ENCODE measurements at places on chromosomes 5 and 9.

GRCh38 chr9:93588641-93589609 is 12.5 kb downstream of the PHF2 start:
- no peak for DNase-seq

- no peak for DNase-seq
These were observed 225.0 kb downstream of the KCTD16 start for GRCh38 chr5:144395704-144396103.

- no peak for DNase-seq
These were observed 641.0 kb downstream of the DNAH5 start for GRCh38 chr5:13303445-13303844.

GRCh38 chr9:89541798-89542197 is 43.9 kb upstream of the SEMA4D start:
- DNase-seq: no peak

GRCh38 chr9:111298111-111298510 is 31.9 kb downstream of the OR2K2 start:
- DNase-seq: no peak

- DNase-seq: no peak
These were observed 24.3 kb downstream of the SHB start for GRCh38 chr9:38044706-38045105.

DNA sequence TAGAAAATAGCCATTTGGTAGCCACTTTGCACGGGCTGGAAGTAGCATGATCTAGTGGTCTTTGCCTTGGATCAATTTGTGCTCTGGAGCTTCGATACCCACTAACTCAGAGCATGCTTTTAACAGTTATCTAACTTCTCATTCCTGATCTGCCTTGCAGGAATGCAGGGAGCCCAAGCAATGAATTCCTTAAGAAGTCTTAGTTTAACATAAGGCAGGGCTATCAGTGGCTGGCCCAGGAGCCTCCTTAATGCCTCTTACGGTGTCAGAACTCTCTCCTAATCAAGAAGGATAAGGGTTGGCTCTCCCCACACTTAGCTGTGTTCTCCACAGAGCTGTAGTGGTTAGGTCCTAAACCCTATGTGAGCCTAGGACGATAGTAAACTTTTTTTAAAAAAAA is 95.8 kb upstream of the TBCA start:
- DNase-seq: no peak

- no peak for DNase-seq
These were observed 989 bp upstream of the FBN2 start for GRCh38 chr5:128539038-128539429.

DNA sequence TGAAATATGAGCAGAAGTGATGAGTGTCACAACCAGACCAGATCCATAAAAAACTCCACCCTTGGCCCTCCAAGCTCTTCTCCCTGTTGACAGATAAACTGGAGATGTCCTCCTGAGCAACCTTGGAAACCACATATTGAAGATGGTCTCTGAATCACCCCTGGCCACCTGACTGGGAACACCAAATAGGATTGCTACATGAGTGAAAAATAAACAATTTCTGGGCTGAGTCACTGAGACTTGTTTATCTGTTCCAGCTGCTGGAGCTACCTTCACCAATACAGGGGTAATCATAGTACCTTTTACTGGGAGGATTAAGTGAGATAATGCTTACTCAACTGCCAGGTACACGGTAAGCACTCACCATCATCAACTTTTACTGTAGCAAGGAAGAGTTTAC is 53.3 kb downstream of the PCA3 start:
- no peak for DNase-seq

- DNase-seq: no peak
These were observed 206.8 kb downstream of the SAXO1 start for GRCh38 chr9:18826248-18826647.

DNA sequence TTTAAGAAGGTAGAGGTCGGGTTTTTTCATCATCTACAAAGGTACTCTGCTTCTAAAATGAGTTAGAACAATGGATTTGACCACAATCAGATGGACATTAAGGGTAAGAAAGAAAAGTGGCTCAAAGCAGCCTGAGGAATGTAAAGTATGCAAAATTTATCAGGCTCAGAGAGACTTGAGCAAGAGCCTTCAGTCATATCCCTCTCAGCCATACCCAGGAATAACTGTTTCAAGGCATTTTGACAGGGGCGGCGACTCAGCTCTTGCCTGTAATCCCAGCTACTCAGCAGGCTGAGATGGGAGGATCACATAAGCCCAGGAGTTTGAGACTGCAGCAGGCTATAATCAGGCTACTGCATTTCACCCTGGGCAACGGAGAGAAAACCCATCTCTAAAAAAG is 38.8 kb upstream of the ANXA2R start:
- DNase-seq: no peak

DNA sequence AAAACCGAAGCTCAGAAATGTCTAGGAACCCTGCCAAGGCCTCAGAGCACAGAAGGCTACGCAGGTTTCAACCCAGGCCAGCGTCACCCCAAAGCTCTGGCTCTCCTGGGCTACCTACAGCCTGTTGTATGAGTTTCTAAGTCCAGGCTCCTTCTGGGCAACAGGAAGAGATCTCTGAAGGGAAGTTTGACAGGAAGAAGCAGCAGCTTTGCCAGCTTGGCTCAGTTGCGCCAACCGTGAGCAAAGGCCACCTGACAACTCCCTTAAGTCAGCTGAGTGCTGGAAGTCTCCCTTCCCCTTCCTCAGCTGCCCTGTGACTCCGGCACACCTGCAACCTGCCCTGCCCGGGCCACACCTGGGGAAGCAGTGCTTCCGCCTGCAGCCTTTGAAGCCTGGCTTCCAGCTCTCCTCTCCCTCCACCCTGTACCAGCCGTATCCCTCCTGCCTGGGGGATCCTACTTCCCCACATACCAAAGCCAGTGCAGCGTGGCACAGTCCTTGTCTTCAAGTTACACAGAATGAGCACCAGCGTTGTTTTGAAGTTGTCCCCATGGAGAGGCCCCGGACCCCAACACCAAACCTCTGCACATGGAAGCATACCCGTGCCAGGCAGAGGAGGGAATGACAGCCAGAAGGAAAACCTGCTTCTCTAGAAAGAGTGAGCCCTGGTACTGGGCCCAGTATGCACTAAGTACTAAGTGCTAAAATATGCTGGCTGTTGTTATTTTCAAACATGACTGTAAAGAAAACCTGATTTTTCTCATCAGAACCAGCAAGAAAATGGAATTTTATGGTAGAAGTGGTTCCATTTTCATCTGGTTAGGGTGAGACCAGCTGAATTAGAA is 36.5 kb downstream of the SHB start:
- DNase-seq: no peak

- DNase-seq: no peak
These were observed 108.8 kb downstream of the TENT4A start for GRCh38 chr5:6822068-6822467.
